ENCODE measurements at places on chromosomes 7 and 10.

GRCh38 chr7:100208911-100209408, 10.8 kb upstream of the PVRIG start:
- no peak for DNase-seq

DNA sequence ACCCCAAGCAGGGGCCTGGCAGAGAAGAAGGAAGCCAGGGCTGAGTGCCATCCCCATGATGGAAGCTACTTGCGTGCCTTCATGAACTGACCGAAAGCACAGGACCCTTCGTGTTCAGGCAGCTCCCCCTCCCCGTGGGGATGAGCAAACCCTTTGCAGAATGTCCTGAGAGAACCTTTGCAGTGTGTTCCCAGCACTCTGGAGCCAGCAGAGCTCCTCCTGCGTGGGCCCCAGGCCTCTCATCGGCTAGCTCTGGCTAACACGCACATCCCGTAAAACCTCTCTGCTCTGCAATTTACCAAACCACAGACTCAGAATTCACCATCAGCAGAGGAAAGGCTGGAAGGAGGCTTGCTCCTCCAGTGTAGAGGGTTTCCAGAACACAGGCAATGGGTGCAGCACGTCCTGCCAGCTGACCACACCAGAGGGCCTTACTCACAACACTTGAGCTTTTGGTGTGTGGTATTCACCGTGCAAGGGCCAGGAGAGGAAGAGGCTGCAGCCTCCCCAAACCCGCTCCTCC, 3.1 kb downstream of the SH3PXD2A start:
- DNase-seq, result no peak

DNA sequence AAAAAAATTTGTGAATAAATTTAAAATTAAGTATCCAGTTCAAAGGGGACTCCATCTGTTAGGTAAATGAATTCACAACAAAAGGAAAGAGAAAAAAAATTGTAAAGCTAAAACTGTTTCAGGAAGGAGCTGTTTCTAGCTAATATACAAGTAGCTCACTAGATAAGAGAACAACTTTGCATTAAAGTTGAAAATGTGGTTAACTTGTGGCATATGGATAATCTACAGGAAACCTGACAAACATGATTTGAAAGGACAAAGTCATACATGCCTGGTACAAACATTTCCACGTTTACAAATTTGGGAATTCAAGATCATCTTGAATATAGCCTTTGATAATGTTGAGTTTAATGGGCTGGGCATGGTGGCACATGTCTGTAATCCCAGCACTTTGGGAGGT, 8.9 kb downstream of the NT5C3A start:
- no peak for DNase-seq

GRCh38 chr10:48322017-48322416, 15.5 kb downstream of the MAPK8 start:
- DNase-seq, result no peak

GRCh38 chr7:73715648-73716317, 3.7 kb downstream of the STX1A start:
- peak; percentile 97 for DNase-seq

GRCh38 chr10:97129666-97130065, 56.1 kb downstream of the SLIT1 start:
- no peak for DNase-seq

GRCh38 chr7:24668927-24669635, 88.2 kb downstream of the GSDME start:
- peak; percentile 28 for DNase-seq

DNA sequence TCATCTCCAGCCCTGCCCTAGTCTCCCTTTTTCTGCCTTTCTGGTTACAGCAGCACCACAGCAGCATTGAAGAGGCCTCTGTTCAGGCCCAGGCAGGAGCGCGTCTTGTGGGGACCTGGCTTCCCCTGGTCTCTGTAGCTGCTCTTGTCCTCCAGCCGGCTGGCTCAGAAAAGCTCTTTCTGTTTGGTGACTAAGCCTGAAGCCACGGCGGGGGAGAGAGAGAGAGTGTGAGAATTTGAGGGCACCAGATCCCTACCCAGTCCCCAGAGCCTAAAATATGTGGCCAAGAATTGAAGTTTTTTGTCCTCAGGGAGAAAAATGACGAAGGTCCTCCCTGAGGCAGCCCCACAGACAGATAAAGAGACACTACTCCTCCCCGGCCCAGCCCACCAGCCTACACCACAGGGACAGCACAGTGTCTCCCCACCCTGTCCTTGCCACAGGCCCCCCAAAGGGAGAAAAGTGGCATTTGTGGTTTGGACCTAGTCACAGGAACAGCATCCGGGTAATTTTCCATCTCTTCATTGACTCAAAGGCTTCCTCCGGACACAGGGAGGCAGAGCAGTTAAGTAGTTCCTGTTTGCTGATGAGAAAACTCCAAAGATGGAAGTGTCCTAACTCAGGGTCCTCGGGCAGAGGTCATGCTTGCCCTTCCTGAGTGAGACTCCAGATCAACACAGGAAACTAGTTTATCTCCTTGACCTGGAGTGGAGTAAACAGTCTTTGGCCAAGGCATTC, 13.3 kb upstream of the FAM180A start:
- peak; percentile 18 for DNase-seq

- DNase-seq, result no peak
Observed at GRCh38 chr7:44764665-44765578, 16.3 kb downstream of the ZMIZ2 start.

GRCh38 chr7:156777364-156778069, 115.5 kb downstream of the LMBR1 start:
- no peak for DNase-seq

GRCh38 chr7:143906895-143907294, 4.9 kb upstream of the TCAF1 start:
- DNase-seq, result no peak

DNA sequence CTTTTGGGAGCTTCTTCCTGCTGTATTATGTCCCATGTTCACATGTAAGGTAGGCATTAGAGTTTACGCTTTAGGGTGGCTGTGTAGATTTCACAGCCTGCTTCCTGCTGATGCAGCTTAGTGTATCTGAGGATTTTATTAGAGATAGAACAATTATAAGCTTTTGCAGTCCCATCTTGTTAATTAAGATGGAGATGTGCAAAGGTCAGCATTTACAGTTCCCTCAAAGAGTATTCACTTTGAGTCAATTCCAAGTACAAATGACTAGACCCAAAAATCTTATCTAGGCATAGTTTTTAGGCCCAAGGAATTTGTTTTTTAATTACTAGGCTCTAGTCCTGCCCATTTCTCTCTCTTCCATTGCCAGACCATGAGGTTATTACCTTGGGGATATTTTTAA, 239.9 kb upstream of the PHF14 start:
- no peak for DNase-seq

All from MCF 10A (cell line).